Hippocampal formation (tissue), 2 donors: ENCODE measurements at places on chromosomes 6 and 20.

- no peak for DNase-seq
Observed at GRCh38 chr6:101614774-101615173, 221.3 kb downstream of the GRIK2 start.

DNA sequence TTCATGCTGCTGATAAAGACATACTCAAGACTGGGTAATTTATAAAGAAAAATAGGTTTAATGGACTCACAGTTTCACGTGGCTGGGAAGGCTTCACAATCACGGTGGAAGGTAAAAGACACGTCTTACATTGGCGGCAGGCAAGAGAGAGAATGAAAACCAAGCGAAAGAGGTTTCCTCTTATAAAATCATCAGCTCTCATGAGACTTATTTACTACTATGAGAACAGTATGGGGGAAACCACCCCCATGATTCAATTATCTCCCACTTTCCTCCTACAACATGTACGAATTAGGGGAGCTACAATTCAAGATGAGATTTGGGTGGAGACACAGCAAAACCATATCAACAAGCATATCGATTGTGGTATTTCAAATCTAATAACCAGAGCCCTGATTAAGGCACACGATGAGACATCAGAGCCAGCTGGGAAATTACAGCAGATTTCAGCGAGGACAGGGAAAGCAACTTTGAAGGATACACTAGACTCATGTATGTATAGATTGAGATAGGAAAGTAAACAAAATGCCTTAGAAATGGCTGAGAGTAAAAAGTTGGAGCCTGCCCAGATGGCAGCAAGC, 129.8 kb upstream of the GJE1 start:
- no peak for DNase-seq

DNA sequence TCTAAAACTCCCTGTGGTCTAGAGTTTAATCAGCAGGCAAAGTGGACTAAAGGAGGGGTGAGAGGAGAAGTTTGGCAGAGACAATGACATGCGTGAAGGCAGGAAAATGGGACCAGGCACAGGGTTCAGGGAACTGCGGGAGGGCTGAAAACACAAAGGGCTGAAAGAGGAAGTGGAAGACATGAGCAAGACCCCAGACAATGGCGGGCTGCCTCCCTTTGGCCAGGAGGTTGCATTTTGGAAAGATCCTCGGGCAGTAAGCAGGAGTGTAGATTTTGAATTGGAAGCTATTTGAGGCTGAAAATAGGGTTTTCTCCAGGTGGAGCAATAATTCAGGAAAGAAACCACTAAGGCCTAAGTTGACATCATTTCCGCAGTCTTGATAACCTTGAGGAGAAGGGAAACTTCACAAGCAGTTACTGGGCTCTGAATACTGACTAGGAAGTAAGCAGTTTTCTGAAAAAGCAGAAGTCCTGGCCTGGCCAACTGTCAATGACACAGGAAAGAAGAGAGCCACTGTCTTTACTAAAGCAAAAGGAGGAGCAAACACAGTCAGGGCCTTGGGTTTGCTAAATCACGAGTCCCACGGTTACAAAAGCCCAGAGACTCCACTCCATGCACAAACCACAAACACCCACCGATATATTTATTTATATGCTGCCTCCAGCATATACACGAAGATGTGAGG, 3.4 kb downstream of the LY86 start:
- DNase-seq, result no peak

DNA sequence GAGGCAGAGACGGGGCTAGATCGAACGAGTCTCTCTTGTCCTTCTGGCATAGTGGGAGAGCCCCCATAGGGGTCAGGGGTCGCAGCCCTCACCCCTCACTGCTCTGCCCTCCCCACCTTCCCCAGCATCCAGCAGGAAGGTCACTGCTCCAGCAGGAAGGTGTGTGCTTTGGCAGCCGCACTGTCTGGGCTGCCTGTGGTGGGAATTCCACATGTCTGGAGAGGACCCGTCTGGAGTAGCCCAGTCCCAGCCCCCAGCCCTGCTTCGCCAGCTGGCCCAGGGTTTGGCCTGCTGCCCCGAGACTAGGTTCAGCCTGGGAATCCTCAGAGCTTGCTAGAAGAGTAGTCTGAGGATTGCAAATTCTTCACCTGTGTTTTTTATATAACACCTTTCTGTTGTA, 2.5 kb upstream of the R3HDML start:
- DNase-seq, result no peak

GRCh38 chr20:4299773-4300172, 284.4 kb upstream of the RNF24 start:
- no peak for DNase-seq

DNA sequence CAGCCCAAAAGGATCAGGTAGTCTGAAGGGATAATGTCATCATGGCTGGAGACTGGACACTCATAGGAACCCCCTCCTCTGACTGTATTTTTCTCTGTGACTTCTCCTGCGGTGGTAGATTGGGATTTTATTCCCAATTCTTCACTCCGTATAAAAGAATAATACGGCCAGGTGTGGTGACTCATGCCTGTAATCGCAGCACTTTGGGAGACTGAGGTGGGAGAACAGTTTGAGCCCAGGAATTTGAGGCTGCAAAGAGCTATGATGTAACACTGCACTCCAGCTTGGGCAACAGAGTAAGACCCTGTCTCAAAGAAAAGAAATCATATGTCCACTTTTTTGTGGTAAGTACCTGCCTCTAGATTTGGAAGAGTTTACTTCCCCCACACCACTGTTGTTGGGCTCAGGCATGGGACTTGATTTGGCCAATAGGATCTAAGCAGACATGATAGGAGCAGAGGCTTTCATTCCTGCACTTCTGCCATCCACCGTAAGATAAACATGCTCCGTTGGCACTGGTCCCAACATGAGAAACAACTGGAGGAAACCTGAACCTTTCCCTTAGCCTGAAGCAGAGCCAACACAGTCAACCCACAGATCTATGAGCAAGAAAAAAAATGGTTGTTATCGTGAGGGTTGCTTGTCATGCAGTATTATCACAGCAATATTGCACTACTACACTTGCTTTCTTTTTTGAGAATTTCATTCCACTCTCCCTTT, 82.0 kb downstream of the JPH2 start:
- DNase-seq, result no peak

- DNase-seq, result no peak
Observed at GRCh38 chr20:815226-815625, 18.3 kb upstream of the FAM110A start.

DNA sequence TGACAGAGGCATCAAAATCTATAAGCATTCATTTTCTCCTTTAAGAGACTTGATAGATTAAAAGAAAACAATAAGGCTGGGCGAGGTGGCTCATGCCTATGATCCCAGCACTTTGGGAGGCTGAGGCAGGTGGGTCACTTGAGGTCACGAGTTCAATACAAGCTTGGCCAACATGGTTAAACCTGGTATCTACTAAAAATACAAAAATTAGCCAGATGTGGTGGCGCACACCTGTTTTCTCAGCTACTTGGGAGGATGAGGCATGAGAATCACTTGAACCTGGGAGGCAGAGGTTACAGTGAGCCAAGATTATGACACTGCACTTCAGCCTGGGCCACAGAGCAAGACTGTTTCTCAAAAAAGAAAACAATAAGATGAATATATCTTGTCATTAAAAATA, 39.3 kb upstream of the LOC128125822 start:
- no peak for DNase-seq

GRCh38 chr6:34362909-34363680, 29.4 kb downstream of the NUDT3 start:
- DNase-seq, result no peak

DNA sequence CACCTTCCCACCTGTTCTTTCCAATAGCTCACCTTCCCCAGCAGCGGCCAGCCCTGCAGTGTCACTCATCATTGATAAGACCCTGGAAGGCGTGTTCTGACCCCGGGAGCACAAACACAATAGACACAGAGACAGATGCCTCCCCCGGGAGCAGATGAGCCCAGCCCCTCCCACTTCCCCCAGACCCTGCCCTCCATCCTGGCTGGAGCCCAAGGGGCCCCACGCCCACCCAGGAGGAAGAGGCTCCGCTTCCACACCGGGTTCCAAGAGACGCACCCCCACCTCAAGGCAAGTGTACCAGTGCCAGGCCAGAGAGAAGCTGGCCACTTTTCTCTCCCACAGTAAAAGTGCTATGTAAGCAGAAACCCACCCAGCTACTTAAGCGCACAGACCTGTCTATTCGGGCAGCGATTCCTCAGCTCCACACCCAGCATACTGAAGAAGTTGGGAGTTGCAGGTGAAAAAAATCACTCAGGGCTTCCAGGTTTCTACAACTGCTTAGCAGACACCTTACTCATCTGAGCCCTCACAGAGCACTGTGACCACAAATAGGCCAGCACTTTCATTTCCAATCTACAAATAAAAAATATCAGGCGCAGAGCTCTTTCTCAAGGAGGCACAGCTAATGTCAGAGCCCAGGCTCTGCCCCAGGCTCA, 93.4 kb upstream of the NXT1 start:
- no peak for DNase-seq

- no peak for DNase-seq
Observed at GRCh38 chr20:3686421-3686820, 4.6 kb upstream of the ADAM33 start.

- DNase-seq, result no peak
Observed at GRCh38 chr6:49462599-49462926, 490 bp downstream of the MMUT start.

DNA sequence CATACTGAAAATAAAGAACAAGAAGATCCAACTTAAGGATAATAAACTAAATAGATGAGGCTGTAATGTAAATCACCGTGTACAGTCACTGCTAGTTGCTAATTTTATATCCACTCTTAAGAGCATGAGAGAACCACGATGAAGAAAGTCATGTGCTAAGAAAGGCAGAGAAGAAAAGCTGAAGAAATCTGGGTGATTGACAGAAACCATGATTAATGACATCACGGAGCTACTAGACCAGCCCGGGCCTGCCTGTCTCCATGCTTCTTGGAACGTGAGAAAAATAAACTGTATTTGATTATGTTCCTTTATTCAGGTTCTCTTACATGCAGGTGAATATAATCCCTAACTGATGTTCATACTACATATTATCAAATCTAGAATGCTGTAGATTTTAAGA, 84.2 kb upstream of the E2F3 start:
- DNase-seq, result no peak

- DNase-seq, result no peak
Observed at GRCh38 chr20:19077370-19078220, 134.8 kb upstream of the SLC24A3 start.

GRCh38 chr6:162777091-162777490, 49.3 kb downstream of the PACRG start:
- no peak for DNase-seq

DNA sequence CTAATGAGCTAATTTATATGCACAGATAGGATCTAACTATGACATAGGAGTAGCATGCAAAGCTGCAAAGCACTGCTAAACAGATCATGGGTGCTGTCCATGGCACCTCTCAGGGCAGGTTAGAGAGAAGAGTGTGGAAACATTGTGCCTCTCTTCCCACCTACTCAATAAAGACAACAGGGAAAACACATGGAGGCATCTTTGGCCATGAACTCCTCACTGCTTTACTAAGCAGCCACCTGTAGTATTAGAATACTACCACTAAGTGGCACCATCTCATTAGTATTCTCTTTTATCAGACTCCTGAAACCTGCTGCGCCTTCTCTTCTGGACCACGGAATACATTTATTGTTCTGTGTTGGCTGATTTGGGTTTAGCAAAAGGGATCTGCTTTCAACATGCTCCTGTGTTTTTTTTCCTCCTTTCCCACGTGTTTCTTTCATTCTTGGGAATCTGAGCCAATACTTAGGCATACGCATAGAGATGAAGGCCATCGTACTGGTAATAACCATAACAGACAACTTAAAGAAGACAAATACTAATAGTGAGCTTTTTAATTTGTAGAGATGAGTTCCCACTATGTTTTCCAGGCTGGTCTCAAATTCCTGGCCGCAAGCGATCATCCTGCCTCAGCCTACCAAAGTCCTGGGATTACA, 9.4 kb upstream of the HDDC2 start:
- DNase-seq, result peak; percentile 79

DNA sequence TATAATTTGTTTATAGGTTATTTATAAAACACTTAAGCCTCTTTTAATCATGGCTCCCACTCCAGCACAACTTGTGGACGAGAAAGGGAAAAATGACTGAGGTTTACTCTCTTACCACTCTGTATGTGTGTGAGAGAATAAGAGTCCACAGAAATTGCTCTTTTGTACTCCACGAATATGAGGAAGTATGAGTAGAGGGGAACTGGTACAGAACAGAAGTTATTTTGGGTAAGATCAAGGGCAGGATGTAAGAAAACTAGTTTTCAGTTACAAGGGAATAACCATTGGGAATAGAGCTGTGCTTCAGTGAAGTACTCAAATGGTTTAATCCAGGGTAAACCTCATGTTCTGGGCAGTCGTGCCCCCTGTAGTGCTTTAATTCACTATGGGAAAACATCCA, 72.6 kb downstream of the REV3L start:
- no peak for DNase-seq

DNA sequence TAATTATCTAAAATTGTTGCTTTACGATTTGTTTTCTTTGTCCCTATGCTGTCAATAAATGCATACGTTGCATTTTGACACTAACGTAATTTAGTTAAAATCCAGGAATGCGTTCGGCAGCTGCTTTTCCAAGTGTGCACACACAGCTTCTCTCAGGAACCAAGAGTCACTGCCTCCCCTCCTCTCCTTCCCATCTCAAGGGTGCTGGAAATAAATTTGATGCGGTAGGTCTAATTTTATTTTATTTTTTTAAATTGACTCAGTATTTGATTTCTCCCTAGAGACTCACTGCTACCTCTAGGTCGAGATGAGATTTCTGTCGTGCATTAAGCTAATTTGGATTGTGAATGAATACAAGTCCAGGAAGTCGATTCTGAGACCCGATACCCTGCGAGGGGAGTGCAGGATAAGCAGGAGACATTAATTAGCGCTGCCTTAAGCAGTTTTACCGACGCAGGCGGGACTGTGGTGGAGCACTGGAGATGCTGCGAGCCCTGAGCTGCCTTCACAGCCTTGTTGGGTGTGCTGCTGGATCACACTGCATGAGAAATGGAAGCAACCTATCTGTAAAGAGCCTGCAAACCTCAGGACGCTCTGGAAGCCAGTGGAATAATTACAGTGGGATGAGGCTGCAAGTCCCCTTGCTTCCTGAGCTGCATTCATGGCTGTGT, 381.2 kb downstream of the C6orf118 start:
- peak; percentile 26 for DNase-seq

- no peak for DNase-seq
Observed at GRCh38 chr6:83086751-83087150, 19.3 kb downstream of the DOP1A start.

- no peak for DNase-seq
Observed at GRCh38 chr20:60214901-60215815, 256.9 kb downstream of the CDH26 start.

- no peak for DNase-seq
Observed at GRCh38 chr20:9500121-9500520, 14.3 kb upstream of the LAMP5 start.
